ENCODE measurements at places on chromosomes 6 and 20. TPM values are rescaled to one million over a fixed set of nuclear protein-coding genes. Genes with fewer than 3 reads are reported as not detected.

GRCh38 chr6:141484711-141485110, 648.0 kb upstream of the GJE1 start:
- DNase-seq, result no peak
- H3K4me3 ChIP-seq, result no peak overlapping the region
- H3K36me3 ChIP-seq, result peaks cover 39% of the 10 kb centered on the region
- H3K27me3 ChIP-seq, result no peaks in the 10 kb centered on the region
- H3K4me1 ChIP-seq, result peaks cover 52% of the 10 kb centered on the region
- H3K27ac ChIP-seq, result peak overlapping the region; percentile 93

DNA sequence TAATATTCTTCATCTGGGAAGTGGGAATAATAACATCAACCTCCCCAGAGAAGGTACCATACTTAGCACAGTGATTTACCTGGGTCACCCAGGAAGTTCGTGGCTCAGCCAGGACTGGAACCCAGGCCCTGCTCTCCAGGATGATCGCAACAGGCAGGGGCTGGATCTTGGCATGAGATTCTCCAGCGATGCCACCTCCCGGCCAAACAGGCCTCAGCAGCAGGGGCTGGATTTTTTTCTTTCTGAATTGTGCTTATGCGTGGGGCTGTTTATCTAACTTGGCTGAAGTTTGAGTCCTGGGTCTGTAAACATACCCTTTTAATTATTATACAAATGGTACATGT, 129.5 kb upstream of the PTPN1 start:
- H3K27ac ChIP-seq, result no peak overlapping the region
- DNase-seq, result peak; percentile 25
- peaks cover 45% of the 10 kb centered on the region for H3K4me1 ChIP-seq
- no peak overlapping the region for H3K4me3 ChIP-seq

DNA sequence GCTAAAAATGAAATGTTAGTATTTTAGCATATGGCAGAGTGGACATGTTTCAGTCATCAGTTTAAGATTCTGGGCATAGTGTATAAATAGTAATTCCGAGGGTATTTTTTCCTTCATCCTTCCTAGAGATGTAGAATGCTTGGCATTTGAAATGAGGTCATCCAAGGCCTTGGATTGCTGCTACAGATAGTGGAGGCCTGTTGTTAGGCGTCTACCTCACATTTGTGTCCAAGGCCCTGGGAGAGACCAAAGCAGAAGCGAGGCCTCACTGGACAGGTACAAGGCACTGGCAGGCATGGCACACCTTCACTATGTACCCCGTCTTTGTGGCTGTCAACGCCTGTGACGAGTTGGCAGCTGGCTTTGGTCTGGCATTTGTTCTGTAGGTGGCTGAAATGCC, 58.0 kb downstream of the DTD1 start:
- no peaks in the 10 kb centered on the region for H3K27me3 ChIP-seq
- H3K27ac ChIP-seq, result no peak overlapping the region
- no peak overlapping the region for H3K4me3 ChIP-seq
- H3K36me3 ChIP-seq, result no peaks in the 10 kb centered on the region

DNA sequence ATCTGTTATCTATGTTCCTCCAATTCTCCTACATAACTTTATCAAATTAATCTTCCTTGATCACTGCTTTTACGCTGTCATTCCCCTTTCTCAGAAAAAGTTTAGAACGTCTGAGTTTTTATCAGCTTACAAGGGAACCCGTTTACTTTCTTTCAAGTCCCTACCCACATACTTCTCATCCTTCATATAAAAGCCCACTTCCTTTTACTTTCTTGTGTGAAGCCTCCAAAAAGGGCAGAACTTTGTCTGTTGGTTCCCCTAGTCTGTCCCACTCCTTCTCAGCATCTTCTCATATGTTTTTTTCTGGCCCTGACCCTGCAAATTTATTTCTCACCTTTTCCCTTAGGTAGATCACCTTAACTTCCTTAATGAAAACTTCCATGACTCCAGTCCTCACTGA, 106.1 kb downstream of the TFAP2B start:
- H3K27me3 ChIP-seq, result no peaks in the 10 kb centered on the region
- H3K4me1 ChIP-seq, result no peaks in the 10 kb centered on the region
- H3K27ac ChIP-seq, result no peak overlapping the region
- no peak for DNase-seq

- no peak overlapping the region for H3K4me3 ChIP-seq
- H3K4me1 ChIP-seq, result no peaks in the 10 kb centered on the region
- no peak overlapping the region for H3K27ac ChIP-seq
- no peak for DNase-seq
- no peaks in the 10 kb centered on the region for H3K36me3 ChIP-seq
Observed at GRCh38 chr6:153698637-153699036, 340.4 kb upstream of the OPRM1 start.

- H3K27me3 ChIP-seq, result peaks cover 1% of the 10 kb centered on the region
- peak overlapping the region; percentile 76 for H3K4me3 ChIP-seq
- H3K36me3 ChIP-seq, result no peaks in the 10 kb centered on the region
- DNase-seq, result no peak
Observed at GRCh38 chr6:165987483-165988301, 180.0 kb downstream of the TBXT start.

GRCh38 chr20:24149175-24149574, 160.6 kb upstream of the GGTLC1 start:
- peaks cover 10% of the 10 kb centered on the region for H3K27me3 ChIP-seq
- no peak overlapping the region for H3K4me3 ChIP-seq
- no peak overlapping the region for H3K27ac ChIP-seq
- no peak for DNase-seq
- H3K36me3 ChIP-seq, result no peaks in the 10 kb centered on the region

GRCh38 chr6:13712599-13712898, 914 bp upstream of the RANBP9 start:
- H3K27ac ChIP-seq, result peak overlapping the region; percentile 98
- H3K4me1 ChIP-seq, result peaks cover 28% of the 10 kb centered on the region
- H3K36me3 ChIP-seq, result peaks cover 5% of the 10 kb centered on the region
- H3K27me3 ChIP-seq, result no peaks in the 10 kb centered on the region
- DNase-seq, result no peak
- peak overlapping the region; percentile 97 for H3K4me3 ChIP-seq

- H3K4me1 ChIP-seq, result peaks cover 20% of the 10 kb centered on the region
- H3K36me3 ChIP-seq, result no peaks in the 10 kb centered on the region
- H3K4me3 ChIP-seq, result no peak overlapping the region
- DNase-seq, result no peak
Observed at GRCh38 chr6:43981363-43981990, 145.8 kb downstream of the MRPL14 start.

The PROKR2 gene
- total RNA-seq, result not detected

The DSTN gene
- 610 TPM for total RNA-seq

The HLA-DRA gene
- not detected for total RNA-seq

The ATP9A gene
- total RNA-seq, result 26.6 TPM
